ENCODE measurements at places on chromosomes 5 and 9.

DNA sequence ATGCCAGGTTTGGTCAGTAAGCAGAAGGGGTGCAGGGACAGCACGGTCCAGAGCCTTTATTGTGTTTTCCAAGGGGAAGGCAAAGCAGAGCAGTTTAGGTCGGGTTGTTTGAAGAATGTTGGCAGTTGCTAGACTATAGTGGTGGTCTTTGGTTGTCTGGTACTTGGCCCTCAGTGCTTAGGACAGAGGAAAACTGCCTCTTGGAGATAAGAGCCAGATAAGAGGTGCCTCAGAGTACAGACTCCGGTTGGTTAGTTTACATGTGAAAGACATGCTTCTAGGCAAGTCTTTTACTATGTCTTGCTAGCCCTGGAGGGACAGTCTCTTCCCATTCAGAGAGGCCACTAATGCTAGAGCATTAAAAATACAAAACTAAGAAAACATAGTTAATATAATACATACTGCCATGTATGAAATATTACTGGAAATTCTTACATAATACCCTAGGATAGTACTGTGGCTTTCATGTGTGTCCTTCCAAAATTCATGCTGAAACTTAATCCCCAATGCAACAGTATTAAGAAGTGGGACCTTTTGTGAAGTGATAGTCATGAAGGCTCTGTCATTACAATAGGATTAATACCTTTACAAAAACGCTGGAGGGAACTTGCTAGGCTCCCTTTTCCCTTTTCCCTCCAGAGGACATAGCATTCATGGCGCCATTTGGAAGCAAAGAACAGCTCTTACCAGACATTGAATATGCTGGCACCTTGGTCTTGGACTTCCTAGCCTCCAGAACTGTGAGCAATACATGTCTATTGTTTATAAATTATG, 280.4 kb downstream of the TMEM167A start:
- DNase-seq: no peak

DNA sequence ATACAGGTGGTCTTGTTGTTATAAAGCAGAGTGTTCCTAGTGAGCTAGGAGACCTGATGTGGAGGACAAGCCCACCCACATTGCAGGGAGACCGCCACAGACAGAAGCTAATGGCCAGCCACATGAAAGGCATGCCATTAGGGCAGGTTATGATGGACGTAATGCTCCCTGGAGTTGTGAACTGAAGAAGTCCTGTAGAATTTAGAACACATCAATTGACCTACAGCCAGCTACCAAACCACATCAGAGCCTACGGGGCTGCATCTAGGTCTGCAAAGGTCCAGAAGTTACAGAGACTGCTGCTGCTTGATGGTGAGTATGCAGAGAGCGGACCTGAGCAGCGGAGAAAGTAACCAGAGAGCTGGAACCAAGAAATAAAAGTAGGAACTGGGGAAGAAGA, 116.6 kb downstream of the LPAR1 start:
- no peak for DNase-seq

DNA sequence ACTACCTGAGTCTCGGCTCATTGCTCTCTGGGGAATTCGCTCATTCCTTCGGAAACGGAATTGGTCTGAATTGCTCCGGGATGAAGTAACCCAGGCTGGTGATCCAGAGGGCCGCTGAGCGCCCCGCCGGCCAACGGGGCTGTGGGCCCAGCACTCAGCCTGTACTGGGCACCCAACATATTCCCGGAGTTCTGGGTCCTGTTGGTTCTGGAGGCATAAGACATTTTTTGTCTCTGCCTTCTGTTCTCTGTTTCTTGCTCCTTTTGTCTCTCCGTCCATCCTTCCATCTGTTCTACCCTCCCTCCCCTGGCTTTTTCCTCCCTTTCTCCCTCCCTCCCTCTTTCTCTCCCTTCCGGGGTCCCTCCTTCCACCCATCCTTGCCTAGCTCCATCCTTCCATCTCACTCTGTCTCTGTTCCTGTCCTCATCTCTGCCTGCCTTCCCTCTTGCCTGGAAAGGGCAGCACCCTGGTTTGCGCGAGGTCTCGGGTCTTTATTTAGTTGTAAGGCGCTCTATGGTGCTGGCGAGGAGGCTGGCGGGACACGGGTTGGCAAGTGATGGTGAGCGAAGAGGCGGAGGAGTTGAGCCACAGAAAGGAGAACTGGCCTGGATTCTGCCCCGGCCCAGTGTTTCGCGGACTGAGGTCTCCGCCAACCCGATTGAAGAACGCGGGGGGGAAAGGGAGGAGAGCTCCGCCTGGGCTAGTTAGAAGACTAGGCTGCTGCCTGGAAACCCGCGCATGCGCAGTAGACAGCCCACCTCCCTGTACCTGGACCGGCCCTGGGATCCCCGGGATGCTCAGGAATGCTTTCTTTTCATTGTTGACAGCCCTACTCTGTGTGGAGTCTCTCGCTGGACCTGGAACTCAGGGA, 1468.0 kb downstream of the FOXD4L5 start:
- no peak for DNase-seq

DNA sequence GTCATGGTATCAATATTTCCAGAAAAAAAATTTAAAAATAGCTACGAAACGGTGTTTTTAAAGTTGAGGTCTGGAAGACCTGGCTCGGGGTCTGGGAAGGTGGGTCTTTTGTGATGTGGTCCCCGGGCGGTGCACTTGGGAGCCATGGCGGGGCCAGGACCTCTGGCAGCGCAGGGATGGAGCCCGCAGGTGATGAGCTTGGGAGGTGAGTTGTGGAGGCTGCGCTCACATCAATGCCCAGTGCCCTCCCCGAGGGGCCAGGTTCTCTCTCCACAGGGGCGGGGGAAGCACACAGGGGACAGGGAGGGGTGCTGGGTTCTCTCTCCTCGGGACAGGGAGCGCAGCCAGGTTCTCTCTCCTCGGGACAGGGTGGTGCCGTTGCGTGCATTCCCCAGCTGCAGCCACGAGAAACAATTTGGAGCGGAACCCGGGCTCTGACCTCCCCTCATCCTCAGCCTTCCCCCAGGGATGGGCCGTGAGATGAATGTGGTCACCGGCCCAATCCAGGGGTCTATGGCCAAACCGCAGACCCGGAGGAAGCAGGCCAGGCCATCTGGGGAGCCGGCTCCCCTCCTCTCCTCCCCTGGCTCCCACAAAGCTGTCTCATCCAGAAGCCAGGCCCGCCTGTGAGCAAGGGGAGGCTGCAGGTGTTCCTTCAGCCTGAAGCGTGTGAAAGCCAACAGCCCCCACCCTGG, 25.8 kb downstream of the DBH start:
- no peak for DNase-seq

GRCh38 chr5:474840-475661, 32.1 kb downstream of the EXOC3 start:
- DNase-seq: no peak

DNA sequence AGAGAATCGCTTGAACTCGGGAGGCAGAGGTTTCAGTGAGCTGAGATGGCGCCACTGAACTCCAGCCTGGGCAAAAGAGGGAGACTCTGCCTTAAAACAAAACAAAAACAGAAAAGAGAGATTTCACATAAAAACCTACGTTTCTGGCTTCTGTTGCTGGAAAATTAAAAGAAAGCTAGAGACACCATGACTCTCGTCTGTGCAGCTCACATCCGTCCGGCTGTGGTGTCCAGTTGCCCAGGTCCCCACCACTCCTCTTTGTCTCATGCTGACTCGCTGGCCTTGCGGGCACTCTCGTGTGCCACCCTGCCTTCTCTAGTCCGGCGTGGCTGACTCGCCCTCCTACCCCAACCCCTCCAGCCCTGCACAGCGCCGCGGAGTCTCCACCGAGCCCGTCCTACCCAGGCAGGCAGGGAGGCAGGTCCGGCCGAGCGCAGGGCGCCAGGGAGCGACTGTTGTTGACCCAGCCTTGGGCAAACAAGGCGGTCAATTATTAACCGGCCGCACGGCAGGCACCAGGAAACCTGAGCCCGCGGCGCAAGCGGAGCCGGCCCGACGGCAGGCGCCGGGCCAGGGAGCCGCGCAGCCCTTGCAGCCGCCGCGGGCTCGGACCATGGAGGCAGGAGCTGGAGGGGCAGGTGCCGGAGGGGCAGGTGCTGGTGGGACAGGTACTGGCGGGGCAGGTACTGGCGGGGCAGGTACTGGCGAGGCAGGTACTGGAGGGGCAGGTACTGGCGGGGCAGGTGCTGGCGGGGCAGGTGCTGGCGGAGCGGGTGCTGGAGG, at the start of gene PRRT1B:
Gene PRRT1B, plus strand, starts transcription at position 521 of the 783 bp plus-strand sequence. Its CDS starts 93 bp downstream, at position 614.
- no peak for DNase-seq

GRCh38 chr9:75974016-75974766, 83.7 kb downstream of the PCSK5 start:
- DNase-seq: no peak

DNA sequence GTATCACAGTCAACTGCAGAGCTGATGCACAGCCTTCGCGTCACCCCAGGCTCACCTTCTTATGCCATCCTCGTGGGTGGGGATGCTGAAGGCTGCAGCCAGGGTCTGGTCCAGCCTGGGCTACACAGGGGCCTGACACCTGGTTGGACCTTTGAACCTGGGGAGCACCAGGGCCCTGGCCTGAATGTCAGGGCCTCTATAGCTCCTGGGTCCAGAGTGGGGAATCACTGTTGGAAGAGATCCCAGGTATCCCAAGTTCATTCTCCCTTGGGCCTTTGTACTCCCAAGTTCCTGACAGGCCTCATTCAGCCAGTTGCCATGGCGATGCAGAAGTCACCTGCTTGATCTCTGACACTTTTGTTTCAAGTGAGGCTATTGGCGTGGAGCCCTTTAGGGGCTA, 43.8 kb downstream of the ZNF618 start:
- no peak for DNase-seq

DNA sequence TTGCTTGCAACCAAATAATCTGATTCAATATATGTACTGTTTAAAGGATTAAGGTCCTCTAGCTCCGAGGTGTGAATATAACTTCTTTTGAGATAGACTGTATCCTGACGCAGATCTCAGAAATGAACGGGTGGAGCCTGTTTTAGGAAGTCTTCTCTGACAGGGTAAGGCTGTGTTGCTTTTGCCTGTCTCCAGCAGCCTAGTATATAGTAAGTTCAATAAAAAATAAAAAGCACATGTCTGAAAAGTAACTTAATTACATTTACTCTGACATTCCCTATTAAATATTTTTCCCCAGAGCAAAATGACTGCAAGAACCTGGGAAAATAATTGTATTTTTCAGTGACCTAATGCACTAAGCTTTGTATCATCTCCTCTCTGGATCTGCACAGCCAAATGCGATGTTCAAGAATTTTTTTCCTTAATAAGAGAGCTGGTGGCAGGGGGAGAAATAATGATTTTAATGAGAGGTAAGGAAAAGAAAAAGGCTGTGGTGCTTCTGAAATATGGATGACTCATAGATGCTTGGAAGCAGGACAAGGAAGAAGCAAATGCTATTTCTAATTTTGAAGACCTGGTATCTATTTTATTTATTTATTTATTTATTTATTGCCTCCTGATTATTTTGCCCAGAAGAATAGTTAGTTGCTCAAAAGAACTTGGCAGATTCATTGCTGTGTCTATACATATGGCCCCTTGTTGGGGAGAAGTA, 7.3 kb downstream of the PPP3R2 start:
- no peak for DNase-seq

- no peak for DNase-seq
Observed at GRCh38 chr5:154524181-154524580, 46.2 kb upstream of the HAND1 start.

Measured in RKO (cell line).